SJCRH30 (cell line): ENCODE measurements at places on chromosomes 16 and 17.

- peak; percentile 86 for DNase-seq
These were observed 19.6 kb upstream of the KANSL1 start for GRCh38 chr17:46212634-46213435.

DNA sequence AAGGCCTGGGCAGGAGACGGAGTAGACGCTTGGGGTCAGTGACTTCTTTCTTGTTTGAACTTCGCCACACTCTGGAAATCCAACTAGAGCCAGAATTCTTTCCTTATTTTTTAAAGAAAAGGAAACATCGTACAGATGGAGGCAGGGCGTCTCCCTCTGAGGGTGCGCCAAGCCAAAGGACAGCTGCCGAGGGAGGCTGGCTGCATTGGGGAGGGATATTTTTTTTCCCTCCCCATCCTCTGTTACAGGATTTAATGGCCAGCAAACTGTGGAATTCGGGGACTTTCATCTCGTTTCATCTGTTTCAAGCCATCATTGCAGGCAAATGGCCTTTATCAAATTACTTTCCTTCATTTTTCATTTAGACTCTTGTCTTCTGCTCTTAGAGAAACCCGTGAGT, 15.9 kb downstream of the CDK5R1 start:
- no peak for DNase-seq

- DNase-seq = no peak
These were observed 38.4 kb upstream of the PABPN1L start for GRCh38 chr16:88904676-88905365.

- peak; percentile 14 for DNase-seq
These were observed 85.3 kb downstream of the HAPSTR1 start for GRCh38 chr16:9176547-9177418.

DNA sequence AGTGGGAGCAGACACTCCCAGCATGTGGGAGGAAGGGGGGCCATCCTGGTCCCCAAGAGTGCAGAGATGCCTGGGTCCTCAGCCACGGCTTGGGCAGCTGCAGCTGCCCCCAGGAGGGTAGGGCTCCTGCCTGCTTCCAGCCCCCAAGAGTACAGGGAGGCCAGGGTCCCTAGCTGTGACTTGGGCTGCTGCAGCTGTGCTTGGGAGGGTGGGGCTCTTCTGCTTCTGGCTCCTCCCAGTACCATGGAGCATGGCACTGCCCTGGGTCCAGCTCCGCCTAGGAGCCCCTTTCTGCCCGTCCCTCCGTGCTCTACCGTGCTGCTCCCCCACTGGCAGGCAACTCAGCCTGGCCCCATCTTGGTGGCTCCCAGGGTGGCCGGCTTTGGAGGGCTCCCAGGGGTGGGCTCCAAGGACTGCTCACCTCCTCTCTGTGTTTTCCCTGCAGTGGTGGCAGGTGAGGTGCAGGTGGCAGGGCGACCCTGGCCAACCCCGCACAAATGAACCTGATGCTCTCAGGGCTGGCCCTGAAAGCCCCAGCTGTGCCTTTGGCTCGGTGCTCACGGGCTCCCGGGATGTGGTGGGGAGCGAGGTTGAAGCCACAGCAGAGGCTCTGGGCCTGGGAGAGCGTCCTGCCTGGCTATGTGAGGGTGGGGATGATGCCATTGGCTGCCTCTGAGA, 18.5 kb upstream of the USP22 start:
- DNase-seq = no peak

- DNase-seq = no peak
These were observed 190.4 kb downstream of the ABCC12 start for GRCh38 chr16:47965439-47965838.
